ENCODE measurements at places on chromosomes 2 and 18.

DNA sequence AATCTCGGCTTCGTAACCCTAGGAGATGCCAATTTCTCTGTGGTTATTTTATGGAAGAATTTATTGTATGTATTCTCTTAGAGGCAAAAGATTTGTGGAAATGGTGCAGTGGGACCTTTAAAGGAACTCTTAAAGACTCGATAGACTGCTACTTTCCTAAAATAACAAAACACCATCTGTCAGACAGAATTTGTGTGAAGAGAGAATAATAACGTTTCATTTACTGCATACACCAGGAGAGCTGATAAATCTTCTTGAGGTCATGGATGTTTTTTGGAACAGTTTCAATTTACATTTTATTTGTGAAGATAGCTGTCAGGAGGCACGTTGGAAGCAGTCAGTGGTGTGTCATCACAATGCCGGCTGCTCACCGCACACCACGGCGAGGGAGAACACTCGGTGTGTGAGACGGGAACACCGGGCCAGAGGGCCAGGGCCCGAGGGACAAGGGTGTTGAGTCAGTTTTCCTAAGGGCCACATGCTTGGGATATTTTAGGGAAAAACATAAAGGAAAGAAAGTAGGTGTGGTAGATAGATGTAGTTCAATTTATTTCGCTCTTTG is 1681.0 kb upstream of the DDX18 start:
- no peak for DNase-seq

GRCh38 chr18:67980241-67980640 is 463.7 kb upstream of the DSEL start:
- no peak for DNase-seq

GRCh38 chr18:57705832-57706595 is 84.4 kb upstream of the NARS1 start:
- no peak for DNase-seq

DNA sequence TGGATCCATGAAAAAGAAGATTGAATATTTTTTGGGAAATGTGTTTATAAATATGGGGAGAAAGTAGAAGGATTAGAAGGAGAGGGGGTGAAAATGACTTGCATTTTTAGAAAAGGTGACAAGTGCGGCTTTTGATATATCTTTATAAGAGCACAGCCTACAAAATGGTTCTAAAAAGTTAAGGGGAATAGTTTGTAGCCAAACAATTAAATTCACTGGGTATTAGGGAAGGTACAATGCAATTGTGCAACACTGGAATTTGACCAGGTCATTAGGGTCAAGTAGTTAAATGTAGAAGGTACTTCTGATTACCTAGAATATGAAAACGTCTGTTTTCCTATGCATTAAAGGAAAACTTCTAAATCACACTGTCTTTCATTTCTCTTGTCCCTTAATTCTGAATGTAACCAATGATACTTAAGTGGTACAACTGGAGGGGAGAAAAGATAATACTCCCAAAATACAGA is 44.5 kb upstream of the SERTAD2 start:
- no peak for DNase-seq

Measured in stimulated activated CD4-positive, alpha-beta T cell treated with anti-CD3 and anti-CD28 coated beads, Interleukin-1b, Interleukin-23, amount 100 ng/mL, for 1 hour (primary cell).